ENCODE measurements at places on chromosomes 12 and 14. TPM values are rescaled to one million over a fixed set of nuclear protein-coding genes. Genes with fewer than 3 reads are reported as not detected.

The ZNF641 gene
- 5.9 TPM for total RNA-seq

The KRT74 gene
- total RNA-seq = not detected

The CCDC91 gene
- total RNA-seq = 25.4 TPM

The DDN gene
- 0.56 TPM for total RNA-seq

The PFDN5 gene
- 605 TPM for total RNA-seq

The YBX3 gene
- total RNA-seq = 252 TPM

The IKBIP gene
- total RNA-seq = 70.6 TPM

The PHLDA1 gene
- total RNA-seq = 20.4 TPM

The TCL1B gene
- not detected for total RNA-seq

The MAP1LC3B2 gene
- 1.7 TPM for total RNA-seq

The TAS2R30 gene
- total RNA-seq = not detected

The ADGRD1 gene
- total RNA-seq = 0.50 TPM

The MYF5 gene
- total RNA-seq = not detected

The PPFIA2 gene
- total RNA-seq = not detected

The KCNJ8 gene
- total RNA-seq = 0.18 TPM

The GLIPR1 gene
- 31.6 TPM for total RNA-seq

All from A549 treated with ZK216348 at 1 μM for 4 hours (cell line).